ENCODE measurements at places on chromosomes 16 and 17.

- DNase-seq = no peak
These were observed 43.4 kb upstream of the CRHR1 start for GRCh38 chr17:45740553-45741330.

DNA sequence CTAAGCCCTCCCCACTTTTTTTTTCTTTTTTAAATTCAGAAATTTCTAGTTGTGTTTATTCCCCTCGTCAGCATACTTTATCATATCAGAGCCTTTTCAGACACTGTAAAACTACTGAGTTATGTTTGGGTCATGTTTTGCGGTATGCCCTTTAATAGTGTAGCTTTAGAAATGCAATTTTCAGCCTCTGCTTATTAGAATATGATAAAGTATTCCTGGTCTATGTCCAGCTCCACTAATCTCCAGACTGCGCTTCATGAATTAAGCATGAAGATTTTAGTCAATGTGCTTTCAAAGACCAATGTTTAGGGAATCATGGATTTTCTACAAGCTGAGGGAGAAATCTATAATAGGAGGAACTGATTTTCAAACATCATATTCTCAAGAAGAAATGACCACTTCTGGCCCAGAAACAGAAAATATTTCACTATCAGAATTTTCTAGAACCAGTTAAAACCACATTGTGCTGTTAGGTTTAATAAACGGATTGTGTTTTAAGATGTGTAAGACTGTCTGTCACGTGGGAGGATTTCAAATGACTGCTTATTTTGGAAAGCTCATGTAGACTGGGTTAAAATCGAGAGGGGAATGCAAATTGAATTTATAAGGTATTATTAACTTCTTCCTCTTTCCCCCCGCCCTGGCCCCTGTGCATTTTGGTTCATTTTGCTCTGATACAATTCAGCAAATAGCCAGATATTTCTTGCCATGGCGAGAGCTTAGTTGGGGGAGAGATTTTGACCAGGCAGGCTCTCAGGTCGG lies 498.5 kb downstream of the WWOX start:
- DNase-seq = no peak

- no peak for DNase-seq
These were observed 6.8 kb downstream of the CCDC102A start for GRCh38 chr16:57529391-57530103.

DNA sequence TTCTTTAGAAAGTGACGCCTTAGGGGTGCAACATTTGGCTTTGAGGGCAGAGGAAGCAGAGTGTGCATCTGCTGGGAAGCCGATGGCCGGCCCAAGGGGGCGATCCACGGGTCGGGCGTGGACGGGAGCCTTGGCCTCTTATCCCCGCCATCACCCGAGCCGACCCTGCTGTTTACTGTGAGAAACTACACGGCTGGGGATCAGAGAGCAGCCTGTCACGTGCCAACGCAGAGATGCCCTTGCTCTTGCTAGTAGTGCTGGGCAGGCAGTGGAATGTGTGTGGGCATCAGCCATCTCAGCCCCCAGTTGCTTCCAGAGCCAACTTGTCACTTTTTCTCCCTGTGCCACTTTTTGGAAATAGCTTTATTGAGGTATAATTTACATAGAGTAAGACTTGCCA lies 26.7 kb upstream of the ITGB4 start:
- no peak for DNase-seq

DNA sequence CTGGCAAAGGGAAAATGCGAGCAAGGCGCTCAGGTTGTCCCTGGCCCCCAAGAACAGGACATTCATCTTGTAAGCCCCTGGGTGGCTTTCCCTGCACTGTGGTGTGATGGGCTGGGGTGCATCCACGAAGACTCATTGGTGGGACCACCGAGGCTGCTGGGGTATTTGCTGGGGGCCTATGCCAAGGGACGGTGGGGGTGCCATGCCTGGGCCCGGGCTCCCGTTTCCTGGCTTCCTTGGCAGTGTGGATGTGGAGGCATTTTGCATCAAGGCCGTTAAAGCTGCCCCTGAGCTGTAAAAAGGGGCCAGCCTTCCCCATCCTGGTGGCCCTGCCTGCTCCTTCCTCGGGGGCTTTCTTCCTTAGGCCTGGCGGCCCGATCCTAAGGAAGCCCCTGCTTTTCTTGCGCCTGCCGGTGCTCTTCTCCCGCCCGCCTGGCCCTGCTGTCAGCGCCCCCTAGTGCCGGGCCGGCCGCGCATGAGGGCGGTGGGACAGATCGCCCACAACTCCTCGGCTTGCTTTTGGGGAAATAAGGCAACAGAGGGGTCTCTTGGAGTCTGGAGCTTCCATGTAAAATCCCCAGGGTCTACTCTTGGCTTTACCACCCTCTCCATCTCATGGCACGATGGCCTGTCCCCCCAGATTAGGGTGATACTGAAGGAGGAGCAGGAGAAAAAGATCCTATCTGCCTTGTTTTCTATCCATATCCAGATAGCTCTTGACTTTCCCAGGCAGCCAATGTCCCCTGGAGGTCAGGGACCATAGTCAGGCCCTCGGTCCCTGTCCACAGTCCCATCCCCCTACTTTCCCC lies 9.8 kb upstream of the TBX2 start:
- no peak for DNase-seq

DNA sequence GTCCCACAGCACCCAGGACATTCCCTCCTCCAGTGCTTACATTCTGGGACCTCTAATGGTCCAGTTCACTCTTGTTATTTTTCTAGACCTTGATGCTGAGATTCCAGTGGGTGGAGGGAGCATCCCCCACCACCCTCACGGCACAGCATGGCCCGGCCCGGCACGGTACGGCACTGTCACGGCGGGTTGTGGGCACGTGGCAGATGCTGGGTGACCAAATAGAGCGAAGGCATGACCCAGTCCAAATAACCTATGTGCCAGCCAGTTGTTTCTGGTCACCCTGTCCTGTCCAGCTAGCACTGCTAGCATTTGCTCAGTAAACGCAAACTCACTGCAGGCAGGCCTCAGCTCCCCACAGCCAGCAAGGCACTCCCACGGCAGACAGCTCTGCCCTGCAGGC lies 204.7 kb downstream of the ENGASE start:
- no peak for DNase-seq

- peak; percentile 7 for DNase-seq
These were observed 185.4 kb downstream of the ABCC12 start for GRCh38 chr16:47970291-47970931.

DNA sequence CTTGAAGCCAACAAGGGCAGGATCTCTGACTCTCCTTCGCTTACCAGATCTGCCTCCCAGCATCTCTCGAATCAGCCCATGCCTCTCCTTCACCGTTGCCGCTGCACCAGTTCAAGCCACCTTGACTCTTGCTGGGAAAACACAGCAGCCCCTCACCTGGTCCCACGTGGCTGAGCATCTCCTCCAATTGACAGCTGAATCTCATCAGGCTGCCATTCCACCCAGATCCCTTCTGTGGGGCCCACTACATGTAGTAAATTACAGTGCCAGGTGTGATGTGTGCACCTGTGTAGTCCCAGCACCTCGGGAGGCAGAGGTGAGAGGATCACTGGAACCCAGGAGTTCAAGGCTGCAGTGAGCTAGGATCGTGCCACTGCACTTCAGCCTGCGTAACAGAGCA lies 37.8 kb upstream of the C16orf78 start:
- DNase-seq = no peak

DNA sequence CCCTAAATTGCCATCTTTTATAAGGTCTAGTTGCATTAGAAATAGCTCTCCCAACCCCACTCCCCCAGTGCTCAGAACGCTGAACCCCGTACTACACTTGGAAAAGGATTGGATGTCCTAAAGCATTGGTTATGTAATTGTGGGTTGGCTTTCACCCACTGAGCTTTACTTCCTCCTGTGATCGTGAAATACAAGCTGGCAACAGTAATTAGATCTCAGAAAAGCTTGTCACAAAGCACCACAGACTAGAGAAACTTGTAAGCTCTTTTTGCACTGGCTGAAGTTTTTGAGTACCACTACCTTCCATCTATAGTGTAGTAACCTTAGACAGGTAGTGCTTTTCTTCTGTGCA lies 54.4 kb downstream of the SIAH1 start:
- no peak for DNase-seq

GRCh38 chr17:64470625-64471024 lies 21.7 kb downstream of the MILR1 start:
- DNase-seq = no peak

DNA sequence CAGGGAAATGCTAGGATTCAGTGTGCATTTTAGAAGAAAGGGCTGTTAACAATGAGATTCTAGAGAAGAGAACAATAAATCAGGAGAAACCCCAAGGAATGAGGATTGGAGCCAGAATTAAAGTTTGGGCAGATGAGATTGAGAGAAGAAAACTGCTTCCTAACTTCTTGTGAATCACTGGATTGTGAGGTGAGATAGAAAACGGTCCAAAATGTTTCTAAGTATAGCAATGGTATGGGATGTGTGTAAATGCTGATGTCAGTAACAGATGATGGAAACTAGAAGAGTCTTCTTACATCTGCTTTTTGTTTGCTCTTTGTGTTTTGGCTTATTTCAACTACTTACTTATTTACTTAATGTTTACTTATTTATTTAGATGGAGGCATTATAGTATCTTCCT lies 123.0 kb downstream of the KCNJ2 start:
- no peak for DNase-seq

GRCh38 chr16:51012396-51012795 lies 138.7 kb downstream of the SALL1 start:
- DNase-seq = no peak

DNA sequence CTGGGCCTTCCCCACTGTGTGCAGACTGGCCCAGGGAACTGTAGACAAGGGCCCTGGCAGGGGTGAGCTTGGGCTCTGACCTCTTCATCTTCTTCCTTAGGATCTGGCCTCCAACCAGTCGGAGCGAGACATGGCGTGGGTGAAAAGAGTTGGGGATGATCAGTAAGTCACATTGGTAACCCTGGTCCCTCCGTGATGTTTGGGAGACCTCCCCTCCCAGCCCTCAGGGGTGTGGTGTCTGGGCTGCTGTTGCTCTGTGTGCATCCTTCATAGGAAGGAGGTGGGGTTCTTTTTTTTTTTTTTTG lies 5.5 kb downstream of the TBKBP1 start:
- DNase-seq = no peak

GRCh38 chr16:88595101-88595500 lies 24.9 kb downstream of the ZC3H18 start:
- no peak for DNase-seq

DNA sequence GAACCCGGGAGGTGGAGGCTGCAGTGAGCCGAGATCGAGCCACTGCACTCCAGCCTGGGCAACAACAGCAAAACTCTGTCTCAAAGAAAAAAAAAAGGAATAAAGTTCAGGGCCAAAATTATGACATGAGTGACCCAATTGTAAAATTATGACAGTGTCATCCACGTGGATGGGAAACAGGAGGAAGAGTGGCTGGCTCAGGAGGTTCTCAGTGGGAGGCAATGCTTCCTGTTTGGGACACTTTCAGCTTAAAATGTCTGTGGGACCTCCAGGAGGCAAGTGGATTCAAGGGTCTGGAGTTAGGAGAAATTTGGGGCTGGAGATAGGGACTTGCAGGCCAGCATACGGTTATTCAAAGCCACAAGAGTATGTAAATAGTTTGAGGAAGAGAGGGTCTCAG lies 8.0 kb upstream of the STX4 start:
- no peak for DNase-seq

DNA sequence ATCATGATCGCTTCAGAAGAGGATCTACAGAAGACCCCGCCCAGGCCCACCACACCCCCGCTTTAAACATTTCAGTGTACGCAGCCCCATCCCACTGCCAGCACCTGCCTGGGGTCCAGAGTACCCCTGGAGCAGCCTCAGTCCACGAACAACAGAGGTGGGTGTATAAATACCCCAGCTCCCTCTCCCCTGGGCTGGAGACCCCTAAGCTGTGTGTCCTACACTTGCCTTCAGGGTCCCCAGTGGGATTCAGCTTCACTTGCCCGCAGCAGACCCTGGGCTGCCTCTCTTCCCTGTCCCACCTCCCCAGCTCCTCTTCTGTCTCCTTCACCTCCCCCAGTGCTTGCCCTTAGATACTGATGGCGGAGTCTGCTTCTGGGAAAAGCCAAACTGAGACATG lies 105.7 kb downstream of the RBFOX3 start:
- no peak for DNase-seq

GRCh38 chr16:87499189-87499486 lies 6.3 kb upstream of the ZCCHC14 start:
- DNase-seq = no peak

DNA sequence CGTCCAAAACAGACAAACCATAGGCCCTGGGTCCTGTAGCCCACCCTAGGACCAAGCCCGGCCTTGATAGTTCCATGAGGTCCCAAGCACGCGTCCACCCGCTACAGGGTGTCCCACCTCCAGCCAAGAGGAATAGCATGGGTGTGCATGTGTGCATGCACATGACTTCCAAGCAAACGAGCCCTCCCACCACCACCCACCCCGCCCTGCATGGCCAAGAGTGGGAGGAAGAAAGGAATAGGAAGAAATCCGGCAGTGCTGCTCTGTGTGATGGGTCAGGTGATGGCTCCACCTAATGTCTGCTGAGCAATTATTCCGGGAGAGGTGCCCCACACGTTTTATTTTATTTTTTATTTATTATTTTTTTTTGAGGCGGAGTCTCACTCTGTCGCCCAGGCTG lies 184.6 kb downstream of the ZNF423 start:
- no peak for DNase-seq

- no peak for DNase-seq
These were observed 138.1 kb downstream of the PARN start for GRCh38 chr16:14491861-14492529.

- DNase-seq = no peak
These were observed 147.1 kb downstream of the FOXL1 start for GRCh38 chr16:86725401-86725800.

DNA sequence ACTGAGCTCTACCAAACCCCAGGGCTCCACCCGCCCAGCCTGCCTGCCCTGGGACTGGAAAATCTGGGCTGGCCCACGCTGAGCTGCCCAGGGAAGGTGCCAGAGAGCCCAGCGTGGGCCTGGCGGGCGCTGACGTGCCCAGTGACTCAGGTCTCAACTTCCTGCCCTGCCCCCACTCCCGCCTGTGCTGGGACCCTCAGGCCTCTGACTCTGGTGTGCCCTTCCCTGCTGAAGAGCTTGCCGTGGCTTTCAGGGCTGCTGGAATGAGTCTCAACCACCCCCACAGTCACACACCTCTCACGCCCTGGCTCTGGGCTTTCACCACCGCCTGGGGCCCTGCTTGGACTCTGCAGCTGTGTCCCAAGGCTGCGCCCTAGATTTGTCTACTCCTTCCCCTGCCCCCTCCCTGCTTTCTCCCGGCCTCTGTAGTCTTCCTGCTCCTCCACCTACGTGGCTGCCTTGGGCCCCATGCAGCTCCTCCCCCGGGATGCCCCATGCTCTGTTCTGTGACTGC lies 10.4 kb downstream of the LLGL1 start:
- no peak for DNase-seq

GRCh38 chr16:1550069-1550468 lies 16.6 kb downstream of the TMEM204 start:
- no peak for DNase-seq

DNA sequence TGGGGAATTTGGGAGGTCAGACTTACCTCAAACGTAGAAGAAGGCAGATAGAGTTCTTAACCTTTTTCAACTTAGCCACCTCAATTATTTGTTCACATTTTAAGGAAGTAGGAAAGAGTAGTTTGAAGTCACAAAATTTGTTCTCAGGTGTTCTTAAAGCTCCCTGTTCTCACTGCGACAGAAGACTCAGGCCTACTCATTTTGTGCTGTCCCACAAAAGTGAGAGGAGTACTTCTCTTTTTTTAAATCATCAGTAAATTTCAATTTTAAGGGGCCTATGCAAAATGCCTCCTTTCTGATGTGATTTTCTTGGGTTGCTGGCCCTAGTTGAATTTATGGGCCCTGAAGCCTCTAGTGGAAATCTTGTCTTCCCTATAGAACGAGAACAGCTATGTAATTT lies 133.4 kb downstream of the MAP2K6 start:
- no peak for DNase-seq

Data from muscle of arm (tissue), 14 donors.